ENCODE measurements at places on chromosomes 1 and 21.

GRCh38 chr1:31843506-31843905 is 27.7 kb upstream of the SPOCD1 start:
- DNase-seq: no peak

GRCh38 chr21:44354001-44354405 is 582 bp downstream of the TRPM2 start:
- no peak for DNase-seq

- no peak for DNase-seq
Observed at GRCh38 chr1:41765152-41765551, 153.6 kb downstream of the HIVEP3 start.

- peak; percentile 22 for DNase-seq
Observed at GRCh38 chr1:9455487-9456234, 83.6 kb upstream of the SLC25A33 start.

GRCh38 chr1:47699492-47700235 is 261.8 kb downstream of the FOXD2 start:
- no peak for DNase-seq

GRCh38 chr1:218865591-218865990 is 308.1 kb upstream of the LYPLAL1 start:
- DNase-seq: no peak

GRCh38 chr21:33157303-33157702 is 72.4 kb upstream of the IFNAR2 start:
- no peak for DNase-seq

- peak; percentile 73 for DNase-seq
Observed at GRCh38 chr1:24830680-24831272, 85.5 kb downstream of the CLIC4 start.

- DNase-seq: no peak
Observed at GRCh38 chr1:53325326-53326087, 2.4 kb downstream of the LRP8 start.

GRCh38 chr1:87508247-87508787 is 179.6 kb downstream of the LMO4 start:
- no peak for DNase-seq

- DNase-seq: no peak
Observed at GRCh38 chr1:30418939-30419720, 304.3 kb downstream of the MATN1 start.

GRCh38 chr1:28804071-28804470 is 7.9 kb upstream of the OPRD1 start:
- no peak for DNase-seq

- no peak for DNase-seq
Observed at GRCh38 chr1:170668209-170669106, 4.5 kb downstream of the PRRX1 start.

GRCh38 chr1:53463961-53464899 is 5.0 kb downstream of the DMRTB1 start:
- no peak for DNase-seq

- DNase-seq: no peak
Observed at GRCh38 chr1:31382379-31382989, 9.6 kb upstream of the FABP3 start.

GRCh38 chr1:111032295-111032897 is 68.7 kb upstream of the LRIF1 start:
- peak; percentile 16 for DNase-seq

DNA sequence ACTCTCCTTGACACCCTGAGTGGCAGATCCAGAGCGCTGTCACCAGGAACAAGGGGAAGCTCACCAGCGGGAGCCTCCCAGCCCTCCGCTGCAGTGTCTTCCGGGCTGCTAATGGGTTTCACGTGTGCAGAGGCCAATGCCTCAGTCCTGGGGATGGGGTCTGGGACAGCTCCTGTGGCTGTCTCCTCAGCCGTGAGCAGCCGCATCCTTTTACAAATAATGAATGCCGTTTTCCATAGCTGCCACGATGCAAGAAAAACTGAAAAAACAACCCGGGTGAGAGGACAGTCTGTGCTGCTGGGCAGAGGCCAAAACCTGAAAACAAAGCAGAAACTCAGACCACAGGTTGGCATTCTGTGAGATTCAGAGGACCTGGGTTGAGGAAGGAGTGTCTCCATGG is 212.2 kb upstream of the RAB4A start:
- DNase-seq: no peak

DNA sequence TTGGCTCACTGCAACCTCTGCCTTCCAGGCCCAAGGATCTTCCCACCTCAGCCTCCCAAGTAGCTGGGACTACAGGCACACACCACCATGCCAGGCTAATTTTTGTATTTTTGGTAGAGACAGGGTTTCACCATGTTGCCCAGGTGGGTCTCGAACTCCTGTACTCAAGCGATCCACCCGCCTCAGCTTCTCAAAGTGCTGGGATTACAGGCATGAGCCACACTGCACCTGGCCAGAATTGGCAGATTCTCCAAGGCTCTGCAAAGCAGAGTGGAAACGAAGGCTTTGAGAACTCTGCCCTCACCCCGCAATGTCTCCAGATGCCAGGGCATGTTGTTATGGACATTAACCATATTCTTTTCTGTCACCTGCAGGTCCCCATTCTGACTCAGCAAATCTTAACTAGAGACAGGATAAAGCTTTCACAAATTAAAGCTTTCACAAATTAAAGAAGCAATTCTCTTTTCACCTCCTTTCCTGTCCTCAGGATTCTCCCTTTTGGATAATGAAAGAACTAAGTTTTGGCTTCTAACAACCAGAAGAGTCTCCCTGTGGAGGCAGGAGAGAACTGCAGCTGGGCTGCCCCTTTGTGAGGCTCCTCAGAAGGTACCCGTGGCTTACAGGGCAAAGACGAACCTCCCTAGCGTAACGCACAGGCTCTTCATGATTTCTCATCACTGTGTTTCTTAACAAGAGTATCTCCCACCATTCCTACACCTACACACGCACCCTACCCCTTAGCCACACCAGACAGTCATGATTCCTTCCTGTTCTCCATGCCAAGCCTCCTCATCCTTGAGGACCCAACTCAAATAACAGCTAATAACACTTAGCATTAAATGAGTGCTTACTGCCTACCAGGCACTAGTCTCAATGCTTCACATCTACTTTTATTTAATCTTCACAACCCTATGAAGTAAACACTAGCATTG is 29.8 kb downstream of the GPA33 start:
- DNase-seq: no peak

Measured in glomerular endothelial cell (primary cell).